ENCODE measurements at places on chromosomes 7 and 10.

DNA sequence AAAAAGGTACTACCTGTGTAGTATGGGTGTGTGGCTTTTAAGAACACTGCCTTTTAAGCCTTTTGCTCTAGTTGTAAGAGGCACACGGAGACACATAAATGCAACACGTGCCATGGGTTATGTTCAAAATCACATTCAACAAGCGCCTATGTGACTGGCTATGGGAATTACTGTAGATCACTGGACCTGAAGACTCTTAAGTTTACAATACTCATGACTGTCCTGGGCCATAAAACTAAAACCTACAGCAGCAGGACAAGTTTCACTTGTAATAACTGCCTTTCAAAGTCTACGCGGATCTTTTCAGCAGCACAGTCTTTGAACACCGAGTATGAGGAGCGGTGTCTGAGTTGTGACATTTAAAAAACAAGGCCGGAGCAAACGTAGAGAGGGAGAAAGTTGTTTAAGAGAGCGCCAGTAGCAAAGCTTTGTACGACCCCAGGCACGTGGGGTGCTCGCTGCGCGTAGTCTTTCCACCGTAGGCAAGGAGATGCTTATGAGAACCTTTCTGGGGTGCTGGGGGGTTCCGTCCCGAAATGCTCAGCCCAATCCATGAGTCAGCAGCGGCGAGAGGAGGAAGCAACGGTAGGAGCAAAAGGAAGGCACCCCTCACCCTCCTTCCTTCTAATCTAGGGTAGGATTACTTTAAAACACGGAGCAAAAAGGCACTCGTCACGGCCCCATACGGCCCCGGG, 662 bp downstream of the DNAJC2 start:
- DNase-seq = no peak

GRCh38 chr7:104130726-104131125, 77.1 kb downstream of the ORC5 start:
- DNase-seq = no peak

DNA sequence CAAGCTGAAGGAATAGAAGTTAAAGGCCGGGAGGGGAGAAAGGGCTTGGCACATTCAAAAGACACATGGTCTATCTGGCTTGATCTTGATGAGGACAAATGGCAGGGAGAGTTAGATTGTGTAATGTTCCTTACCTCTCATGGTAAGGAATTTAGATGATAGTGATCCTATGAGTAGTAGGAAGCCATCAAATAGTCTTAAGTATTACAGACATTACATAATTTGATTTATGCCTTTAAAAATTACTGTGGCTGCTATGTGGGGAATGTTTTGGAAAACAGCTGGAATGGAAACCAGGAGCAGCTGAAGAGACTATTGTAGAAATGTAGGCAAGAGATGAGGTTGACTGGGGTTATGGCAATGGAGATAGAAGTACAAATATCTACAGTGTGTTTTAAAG, 351.3 kb upstream of the BMPER start:
- no peak for DNase-seq

- no peak for DNase-seq
Observed at GRCh38 chr10:96858038-96858705, 26.1 kb downstream of the LCOR start.

- no peak for DNase-seq
Observed at GRCh38 chr10:107894516-107894915, 730.0 kb upstream of the SORCS1 start.

DNA sequence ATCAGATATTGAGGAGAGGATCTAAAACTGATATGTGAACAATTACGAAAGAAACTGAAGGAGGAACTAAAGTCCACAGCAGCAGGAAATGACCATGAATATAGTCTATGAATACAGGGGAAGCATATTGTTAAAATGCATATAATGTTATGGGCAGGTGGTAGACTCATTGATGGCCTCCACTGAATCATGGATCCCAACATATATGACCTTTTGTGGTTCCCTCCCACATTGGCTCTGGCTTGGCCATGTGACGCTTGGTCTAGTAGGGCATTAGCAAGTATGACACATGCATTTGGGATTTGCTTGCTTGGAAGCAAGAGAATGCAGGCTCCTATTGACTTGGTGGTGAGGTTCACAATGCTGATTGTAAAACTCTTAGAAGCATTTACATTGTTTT, 55.2 kb upstream of the RAB18 start:
- no peak for DNase-seq

- DNase-seq = no peak
Observed at GRCh38 chr7:103113164-103113563, 35.7 kb downstream of the NAPEPLD start.

DNA sequence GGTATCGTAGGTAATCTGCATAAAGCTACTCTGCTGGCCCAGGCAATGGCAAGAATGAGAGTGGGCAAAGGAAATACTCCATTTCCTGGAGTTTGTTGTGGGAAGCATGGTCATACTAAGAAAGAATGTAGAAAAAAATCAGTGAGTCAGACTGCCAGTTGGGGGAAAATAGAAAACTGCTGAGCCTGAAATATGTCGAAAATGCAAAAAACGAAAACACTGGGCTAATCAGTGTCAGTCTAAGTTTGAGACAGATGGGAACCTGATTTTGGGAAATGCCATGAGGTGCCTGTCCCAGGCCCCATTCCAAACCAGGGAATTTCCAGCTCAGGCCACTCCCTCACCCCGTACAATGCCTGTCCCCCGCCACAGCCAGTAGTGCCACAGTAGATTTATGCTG, 150.0 kb downstream of the ZNF33B start:
- DNase-seq = no peak
